ENCODE measurements at places on chromosomes 7 and 10.
A peak's percentile ranks its signal among the peaks of the same experiment; 100 is the strongest.

- DNase-seq, result no peak
These were observed 14.3 kb downstream of the MICALL2 start for GRCh38 chr7:1444925-1445322.

DNA sequence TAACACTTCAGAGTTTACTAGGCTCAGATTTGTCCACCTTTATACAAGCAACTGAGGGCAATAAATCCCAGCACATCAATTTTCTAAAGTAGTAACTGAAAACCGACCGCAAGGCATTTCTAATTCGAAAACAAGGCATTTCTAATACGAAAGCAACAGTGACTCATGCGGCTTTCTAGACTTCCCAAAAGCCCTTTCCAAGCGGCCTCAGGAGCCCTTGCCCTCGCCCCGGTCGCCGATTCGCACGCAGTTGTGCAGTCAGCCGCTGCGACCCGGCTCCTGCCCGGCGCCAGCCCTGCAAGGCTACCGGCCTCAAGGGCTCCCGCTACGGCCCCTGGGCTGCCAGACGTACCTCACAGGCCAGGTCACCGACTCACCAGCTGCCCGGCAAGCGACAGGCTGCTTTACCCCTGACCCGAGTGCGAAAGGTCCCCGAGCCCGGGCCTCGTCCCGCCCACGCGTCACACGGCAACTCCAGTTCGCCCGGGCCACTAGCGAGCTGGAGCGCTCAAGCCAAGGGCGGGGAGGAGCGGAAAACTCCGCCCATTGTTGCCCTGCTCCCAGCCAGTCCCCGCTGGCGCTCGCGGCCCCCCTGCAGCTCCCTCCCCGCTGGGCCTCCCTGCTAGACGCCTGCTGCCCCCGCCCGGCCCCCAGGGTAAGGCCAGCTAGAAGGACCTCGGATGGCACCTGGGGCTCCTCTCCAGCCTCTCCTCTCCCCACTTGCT lies 7.3 kb downstream of the NCOA4 start:
- peak; percentile 80 for DNase-seq

DNA sequence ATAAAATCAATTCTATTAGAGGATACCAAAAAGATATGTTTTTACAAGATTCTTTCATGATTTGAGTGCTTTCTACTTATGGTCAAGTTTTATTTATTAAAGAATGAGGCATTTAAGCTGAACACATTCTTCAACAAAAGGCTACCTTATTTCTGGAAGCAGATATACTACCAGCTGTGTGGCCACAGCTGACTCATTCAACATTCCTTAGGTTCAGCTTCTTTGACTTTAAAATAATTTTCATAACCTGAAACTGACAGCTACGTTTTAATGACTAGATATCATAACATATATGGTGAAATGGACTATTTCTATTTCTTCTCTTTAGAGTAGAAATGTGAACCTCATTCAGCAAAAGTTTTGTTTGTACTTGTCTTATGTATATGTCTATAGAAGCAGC lies 414.2 kb upstream of the SEMA3C start:
- DNase-seq, result no peak

- DNase-seq, result no peak
These were observed 705 bp downstream of the SLF2 start for GRCh38 chr10:100913470-100913865.

- DNase-seq, result no peak
These were observed 6.5 kb downstream of the DIP2C start for GRCh38 chr10:682931-683447.

GRCh38 chr10:117968354-117969182 lies 78.2 kb downstream of the RAB11FIP2 start:
- DNase-seq, result no peak

GRCh38 chr10:119131512-119132240 lies 27.8 kb downstream of the DENND10 start:
- DNase-seq, result no peak

GRCh38 chr10:31707093-31708039 lies 221.3 kb downstream of the ARHGAP12 start:
- DNase-seq, result no peak

DNA sequence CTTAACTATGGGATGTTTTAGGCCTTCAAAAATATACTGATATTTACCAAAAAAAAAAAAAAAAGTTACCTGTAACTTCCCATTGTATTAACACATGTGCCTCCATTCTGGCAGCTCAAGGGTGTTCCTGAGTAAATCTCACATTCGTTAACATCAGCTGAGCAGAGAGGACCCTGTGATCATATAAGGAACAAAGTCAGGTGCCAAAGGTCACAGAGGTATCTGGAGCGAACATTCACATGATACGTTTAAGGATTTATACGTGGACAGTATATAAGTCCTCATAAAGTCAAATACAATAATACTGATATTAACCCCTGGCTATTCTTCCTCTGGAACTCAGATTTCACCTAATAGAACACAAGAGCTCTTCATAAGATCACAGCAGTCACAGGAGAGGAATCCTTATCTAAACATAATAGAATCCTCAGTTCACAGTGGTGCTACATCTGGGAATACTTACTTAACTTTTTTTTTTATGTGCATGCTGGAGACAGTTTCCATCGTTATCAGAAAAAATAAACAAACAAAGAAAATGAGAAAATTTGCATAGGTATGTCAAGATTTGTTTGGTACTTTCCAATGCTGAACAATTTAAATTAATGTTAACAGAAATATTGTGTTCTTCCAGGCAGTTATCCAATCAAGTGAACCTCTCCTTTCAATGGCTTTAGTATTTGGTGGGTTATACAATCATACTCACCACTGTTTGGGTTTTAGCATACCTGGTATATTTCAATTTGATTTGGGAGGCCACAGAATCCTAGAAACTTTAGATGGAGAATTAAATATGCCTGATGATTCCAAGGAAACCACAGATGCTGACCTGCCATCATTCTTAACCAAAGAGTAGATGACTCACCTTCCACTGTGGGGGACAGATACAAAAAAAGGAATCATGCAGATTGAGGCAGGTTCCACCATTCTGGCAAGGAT lies 6.6 kb downstream of the CUBN start:
- no peak for DNase-seq

GRCh38 chr7:45590679-45591057 lies 16.5 kb downstream of the ADCY1 start:
- DNase-seq, result peak; percentile 27

DNA sequence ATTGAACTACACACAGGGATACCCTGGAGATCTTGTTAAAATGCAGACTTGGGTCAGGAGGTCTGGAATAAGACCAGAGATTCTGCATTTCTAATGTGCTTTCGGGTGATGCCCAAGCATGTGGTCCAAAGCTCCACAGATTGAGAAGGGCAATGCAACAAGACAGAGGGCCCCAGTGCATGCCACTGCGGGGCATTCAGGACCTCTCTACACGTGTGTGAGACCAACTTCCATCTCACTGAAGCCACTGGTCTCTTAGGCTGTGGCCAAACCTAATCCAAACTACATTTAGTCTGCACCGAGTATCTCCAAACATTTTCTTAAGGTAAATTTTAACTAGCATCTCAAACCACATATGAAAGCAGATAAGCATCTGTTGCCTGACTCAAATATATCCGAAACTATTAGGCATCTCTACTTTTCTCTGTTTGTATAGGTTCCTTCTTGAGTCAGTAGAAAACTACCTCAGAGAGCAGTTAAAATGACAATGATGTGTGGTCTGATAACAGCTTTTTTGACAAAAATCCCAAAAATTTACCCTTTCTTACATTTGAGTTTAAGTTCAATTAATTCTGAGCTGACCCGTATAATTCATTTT lies 107.5 kb downstream of the ELMO1 start:
- DNase-seq, result no peak

DNA sequence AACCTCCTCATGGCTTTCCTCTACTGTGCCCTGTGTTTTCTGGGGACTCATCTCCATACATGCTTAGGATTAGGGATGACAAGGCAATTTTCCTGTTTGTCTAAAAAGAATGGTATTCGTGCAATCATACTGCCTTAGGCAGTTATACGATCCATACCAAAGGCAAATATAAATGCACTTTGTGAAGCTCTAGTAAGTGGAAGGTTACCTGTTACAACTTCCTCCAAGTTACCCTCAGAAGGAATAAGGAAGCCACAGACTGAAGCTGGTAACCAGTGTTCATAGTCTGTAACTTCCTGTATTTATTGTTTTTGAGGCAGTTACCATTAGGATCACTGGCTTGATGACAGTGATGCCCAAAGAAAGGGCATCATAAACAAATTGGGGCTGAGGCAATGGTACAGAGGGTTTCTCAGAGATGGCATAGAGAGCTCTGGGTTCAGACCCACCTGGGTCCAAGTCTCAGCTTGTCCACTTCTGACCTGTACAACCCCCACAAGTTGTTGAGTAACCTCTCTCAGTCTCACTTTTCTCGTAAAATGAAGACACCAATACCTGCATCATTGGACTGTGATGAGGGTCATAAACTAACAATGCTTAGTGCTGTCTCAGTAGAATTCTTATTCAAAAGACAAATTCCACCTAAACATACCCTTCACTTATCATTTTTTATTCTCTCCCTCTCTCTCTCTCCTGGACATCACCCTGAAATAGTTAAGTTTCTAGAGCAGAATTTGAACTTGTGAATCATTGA lies 138.2 kb downstream of the ELMO1 start:
- no peak for DNase-seq

DNA sequence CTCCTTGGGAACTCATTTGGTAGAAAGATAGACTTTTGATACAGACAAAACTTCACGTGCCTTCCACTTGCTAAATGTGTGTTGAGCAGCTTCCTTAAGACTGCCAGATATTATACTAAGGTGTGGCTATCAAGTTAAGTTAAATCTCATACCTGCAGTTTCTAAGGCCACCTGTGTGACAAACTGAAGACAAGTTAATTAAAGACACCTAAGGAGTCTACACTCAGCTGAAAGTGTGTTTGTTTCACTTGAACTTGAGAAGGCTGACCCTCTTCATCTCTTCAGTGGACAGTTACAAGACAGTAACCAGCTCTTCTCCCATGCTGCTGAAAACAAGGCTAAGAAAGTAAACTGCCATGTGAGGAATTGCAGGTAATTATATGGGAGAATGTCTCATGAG lies 124.0 kb downstream of the NPY start:
- DNase-seq, result no peak

- no peak for DNase-seq
These were observed 5.6 kb upstream of the LEP start for GRCh38 chr7:128235471-128235870.

- no peak for DNase-seq
These were observed 4.2 kb downstream of the SMARCD3 start for GRCh38 chr7:151244196-151244840.

DNA sequence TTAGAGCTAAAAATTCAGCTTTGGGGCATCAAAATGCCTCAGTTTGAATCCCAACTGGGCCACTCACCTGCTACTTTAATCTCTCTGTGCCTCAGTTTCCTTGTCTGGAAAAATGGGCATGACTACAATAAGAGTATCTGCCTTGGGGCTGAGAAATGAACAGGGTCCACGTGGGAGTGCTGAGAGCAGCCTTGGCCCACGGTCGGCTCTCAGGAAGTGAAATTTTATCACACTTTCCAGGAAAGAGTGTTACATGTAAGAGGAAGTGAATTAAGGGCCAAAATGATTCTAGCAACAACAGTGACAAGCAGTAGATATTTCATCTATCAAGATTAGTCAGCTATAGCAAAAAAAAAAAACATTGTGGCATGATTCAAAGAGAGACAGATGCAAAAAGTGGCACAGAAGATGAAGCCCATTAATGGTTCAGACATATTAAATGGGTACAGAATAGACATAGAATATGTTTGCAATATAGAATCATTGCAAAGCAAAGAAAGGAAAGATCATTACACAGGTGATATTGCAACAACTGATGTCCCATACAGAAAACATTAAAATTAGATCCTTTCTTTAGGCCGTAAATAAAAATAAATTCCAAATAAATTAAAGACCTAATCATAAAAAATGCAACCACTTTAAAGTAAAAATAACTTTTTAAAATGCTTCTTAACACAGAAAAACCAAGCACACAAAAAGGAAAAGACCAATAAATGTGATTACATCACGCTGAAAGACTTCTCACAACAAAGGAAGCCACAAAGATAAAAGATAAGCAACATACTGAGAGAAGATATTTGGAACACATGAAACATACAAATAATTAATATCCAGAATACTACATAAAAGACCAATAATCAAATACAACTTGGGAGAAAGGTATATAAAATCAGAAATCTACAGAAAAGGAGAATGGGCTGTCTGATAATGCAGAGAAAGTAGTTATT lies 4.3 kb downstream of the TMEM273 start:
- DNase-seq, result no peak

- DNase-seq, result peak; percentile 79
These were observed 99.1 kb downstream of the ZNF680 start for GRCh38 chr7:64463636-64464375.

DNA sequence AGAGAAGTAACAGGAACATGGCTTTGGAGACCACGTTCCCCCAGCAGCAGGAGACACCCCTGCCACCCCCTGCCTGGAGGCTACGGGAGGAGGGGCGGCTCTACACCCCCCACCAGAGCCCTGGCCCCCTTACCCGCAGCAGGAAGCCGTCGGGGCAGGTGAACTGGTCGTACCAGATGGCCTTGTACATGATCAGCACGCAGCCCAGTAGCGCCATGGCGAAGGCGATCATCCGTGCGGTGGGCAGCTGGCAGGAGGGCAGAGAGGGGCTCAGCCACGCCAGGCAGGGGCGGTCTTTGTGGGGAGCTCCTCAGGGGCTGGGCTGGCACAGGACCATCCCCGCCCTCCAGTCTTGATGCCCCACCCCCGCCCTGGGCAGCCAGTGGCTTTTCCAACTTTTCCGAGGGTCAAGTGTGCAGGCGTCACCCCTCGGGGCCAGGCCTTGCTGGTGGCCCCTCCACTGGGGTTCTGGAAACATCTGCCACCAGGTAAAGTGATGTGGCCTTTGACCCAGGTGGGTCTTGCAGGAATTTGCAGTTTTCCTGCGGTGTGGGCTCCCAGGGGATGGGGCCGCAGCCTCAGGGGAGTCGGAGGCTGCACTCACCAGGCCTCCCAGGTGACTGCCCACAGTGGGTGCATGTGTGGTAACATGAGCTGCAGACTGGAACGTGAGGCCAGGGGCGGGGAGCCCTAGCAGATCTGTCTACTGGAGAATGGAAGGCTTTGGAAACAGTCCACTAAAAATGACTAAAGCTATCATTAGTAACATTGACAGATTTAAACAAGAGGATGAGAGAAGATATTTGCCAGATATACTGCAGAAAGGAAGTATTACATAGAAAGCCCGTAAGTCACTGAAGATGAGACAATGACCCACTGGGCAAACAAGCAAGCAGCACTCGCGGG lies 9.7 kb downstream of the CALY start:
- DNase-seq, result no peak

GRCh38 chr10:133316266-133316665 lies 7.6 kb downstream of the ZNF511 start:
- no peak for DNase-seq

DNA sequence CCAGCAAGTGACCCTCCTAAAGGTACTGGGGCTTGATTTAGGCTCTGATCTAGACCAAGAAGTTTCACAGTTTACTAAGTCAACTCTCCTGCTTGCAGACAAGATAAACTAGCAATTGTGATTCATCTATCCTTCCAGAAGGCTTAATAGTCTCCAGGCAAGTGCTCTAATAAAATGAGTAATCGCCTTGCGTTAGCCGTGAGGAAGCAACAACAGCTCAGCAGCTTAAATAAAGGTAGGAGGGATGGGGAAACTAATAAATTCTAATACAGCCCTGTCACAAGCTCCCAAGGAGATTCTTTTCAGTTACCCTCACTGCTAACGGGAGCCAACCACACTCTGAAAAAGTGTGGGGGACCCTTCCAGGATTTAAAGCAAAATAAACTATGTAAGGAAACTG lies 48.4 kb downstream of the FRMD4A start:
- DNase-seq, result no peak

- DNase-seq, result no peak
These were observed 44.8 kb downstream of the PRKCQ start for GRCh38 chr10:6535156-6535764.

- no peak for DNase-seq
These were observed 32.9 kb downstream of the ABLIM1 start for GRCh38 chr10:114624951-114625780.

Measured in breast epithelium (tissue), 4 donors.